ENCODE measurements at places on chromosomes 1 and 21.

- peak; percentile 52 for DNase-seq
These were observed at the start of gene ITPKB for GRCh38 chr1:226738995-226739695. ITPKB (minus strand) TSS chr1:226739282; CDS start chr1:226737458, 1,824 bp downstream.

DNA sequence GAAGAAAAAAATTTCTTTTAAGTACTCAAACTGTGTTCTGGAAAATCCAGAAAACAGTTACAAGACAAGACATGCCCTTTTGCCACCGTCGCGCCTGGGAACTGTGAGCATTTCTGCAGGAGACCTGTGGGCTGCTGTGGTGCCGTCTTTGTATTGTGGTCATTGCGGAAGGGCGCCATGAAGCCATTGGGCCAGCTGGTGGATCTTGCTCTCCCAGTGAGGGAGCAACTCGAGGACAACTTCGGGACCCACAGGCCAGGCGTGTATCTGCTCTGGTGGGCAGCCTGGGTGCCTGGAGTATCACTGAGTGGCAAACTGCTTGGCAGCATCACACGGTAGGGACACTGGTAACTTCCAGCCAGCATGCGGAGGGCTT, 3.8 kb upstream of the THEMIS2 start:
- DNase-seq, result no peak

- peak; percentile 80 for DNase-seq
These were observed 4.9 kb downstream of the PLEKHG5 start for GRCh38 chr1:6486433-6487011.

DNA sequence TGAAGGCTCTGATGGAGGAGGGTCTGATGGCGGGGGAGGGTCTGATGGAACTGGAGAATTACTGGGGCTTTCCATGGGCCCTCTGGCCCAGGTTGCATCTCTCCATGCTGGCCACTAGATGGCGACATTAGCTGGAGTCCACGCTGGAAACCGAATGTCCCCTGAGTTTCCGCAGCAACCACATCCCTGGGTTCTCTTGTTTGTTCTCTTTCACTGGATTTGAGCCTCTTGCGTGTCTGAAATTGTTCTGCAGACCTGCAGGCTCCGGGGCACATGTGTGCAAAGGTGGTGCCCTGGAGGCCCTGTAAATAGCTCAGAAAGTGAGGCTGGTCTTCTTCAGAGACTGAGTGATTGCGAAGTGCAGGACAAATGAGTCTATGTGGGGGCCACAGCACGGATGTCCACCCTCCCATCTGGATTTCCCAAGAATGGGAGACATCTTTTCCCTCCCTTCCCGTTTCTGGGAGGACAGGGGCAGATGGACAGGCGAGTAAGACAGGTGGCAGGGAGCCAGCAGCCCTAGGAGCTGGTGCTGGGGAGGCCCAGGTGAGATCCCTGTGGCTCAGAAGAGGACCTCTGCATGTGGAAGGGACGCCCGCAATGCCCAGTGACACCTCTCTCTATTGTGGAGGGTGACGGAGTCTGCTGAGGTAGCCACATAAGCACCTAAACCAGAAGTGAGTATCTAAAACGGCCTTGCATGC, 73.2 kb upstream of the ABCG1 start:
- DNase-seq, result peak; percentile 41

- no peak for DNase-seq
These were observed 106.4 kb upstream of the PBX1 start for GRCh38 chr1:164452549-164452948.

GRCh38 chr21:23579573-23579972, 2027.7 kb downstream of the MRPL39 start:
- no peak for DNase-seq

- DNase-seq, result no peak
These were observed 256.9 kb upstream of the DUSP10 start for GRCh38 chr1:221998781-221999180.
